ENCODE measurements at places on chromosomes 4 and X.

DNA sequence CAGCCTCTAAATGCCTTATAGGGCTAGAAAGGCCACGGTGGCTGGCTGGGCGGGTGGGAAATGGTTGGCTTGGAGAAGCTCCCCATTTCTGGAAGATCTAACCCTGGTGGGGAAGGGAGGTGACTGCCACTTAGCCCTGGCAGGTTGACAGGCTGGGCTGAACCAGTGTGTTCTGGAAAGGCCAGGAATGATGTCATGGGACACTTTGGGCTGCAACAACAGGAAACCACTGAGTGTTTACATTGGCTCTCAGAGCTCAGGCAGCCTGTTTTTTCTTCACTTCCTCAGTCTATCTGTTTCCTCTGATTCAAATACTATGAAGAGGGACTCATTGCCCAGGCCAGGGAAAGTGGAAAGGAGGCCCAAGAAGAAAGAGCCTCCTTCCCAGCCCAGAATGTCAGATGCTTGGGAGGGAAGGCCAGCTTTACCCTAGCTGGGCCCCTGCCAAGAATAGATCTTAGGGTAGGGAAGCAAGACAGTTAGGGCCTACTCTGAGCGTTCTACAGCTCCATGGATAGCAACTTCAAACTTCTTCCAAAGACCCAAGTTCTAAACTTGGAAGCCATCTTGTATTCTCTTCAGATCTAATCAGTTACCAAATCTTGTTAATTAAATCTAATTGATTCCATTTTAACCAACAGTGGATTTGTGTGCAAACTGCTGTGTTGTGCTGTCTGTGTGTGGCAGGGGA, 65.8 kb upstream of the MSN start:
- peak; percentile 69 for DNase-seq

DNA sequence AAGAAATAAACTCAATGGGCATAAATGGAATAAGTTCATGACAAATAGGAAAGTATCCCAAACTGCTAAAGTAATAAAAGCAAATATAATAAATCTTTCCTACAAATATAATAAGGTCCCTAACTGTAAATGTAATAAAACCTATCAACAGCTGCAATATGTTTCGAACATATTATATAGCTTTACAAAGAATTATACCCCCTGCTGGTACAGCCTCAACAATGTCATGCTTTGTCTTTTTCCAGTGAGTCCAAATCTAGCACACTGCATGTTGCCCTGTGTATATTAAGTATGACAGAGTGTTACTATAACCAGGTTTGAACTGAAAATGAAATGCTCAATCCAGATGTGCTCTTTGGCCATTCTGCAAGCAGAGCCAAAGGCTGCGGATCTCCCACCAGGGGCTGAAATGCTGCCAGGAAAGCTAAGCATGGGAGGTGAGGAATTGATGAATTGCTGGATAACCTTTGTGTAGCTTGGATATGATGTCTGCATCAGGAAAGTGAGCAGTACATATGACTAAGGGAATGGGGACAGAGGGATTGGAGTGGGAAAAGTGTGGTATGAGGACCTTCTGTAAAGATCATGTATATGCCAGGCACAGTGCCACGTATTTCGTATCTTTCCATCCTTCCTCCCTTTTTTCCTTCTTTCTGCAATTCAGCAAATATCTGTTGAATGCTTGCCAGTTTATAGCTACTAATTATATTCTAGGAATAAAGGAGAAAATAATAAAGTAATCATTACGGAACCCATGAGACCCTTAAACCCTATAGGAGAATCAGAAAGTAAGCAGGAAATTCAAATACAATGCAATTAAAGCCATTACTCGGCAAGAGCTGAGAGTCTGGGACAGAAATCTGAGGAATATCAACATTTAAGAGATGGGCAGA, 954.6 kb upstream of the LCORL start:
- DNase-seq = no peak

DNA sequence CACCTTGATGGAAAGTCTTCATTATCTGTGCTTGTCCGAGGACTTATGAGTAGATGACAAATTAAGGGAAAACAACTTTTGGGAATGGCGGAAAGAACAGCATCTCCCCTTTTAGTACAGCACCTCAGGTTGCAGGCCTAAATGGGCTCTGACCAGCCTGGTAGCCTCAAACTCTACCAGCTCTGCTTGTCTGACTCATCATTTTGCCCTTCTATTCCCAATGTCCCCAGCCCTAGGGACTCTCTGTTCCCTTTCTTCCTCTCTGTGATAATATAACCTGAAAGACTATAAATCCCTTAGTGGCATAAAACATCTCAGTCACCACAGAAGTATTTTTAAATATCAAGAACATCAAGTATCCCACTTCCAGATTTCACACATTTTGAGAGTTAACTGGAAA, 121.9 kb downstream of the THOC2 start:
- no peak for DNase-seq

DNA sequence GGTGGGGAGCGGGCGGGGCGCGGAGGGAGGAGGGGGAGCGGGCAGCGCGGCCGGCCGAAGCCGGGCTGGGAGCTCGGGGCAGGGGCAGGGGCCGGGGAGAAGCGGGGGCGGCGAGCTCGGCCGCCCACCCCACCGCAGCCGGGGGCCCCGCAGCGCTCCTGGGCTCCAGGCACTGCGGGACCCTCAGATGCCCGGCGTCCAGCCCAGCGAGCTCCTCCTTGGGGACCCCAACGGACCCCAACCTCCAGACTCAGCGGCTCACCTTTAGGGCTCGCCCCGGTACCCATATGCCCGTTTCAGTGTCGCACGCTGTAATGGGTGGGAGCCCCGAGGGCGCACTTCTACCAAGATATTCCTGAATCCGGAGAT, 357 bp upstream of the ADGRG2 start:
- no peak for DNase-seq

GRCh38 chr4:43867908-43868307, 580.7 kb downstream of the KCTD8 start:
- DNase-seq = no peak

DNA sequence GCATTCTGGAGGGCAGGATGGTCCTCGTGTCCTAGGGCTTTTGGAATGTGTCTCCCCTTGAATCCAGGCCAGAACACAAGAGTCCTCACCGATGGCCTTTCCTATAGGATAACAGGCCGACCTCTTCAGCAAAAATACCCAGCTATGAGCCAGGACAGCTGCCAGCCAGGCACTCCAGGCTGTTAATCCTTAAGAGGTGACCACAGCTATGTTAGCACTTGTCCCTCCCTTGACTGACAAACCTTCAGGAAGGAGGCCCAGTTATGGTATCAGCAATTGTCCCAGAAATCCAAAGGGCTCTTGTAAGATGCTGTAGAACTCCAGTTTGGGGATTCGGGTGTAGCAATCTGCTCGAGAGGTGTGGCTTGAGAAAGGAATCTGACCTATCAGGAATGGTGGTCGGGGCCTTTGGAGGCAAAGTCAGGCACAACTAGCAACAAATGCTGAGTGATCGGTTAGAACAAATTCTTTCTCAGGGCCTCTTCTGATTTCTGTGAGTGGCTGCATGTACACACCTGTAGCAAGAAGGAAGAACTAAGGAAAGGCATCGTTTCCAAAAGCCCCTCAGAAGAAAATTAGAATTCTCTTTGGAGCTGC, 54.6 kb downstream of the PTCHD1 start:
- DNase-seq = no peak

DNA sequence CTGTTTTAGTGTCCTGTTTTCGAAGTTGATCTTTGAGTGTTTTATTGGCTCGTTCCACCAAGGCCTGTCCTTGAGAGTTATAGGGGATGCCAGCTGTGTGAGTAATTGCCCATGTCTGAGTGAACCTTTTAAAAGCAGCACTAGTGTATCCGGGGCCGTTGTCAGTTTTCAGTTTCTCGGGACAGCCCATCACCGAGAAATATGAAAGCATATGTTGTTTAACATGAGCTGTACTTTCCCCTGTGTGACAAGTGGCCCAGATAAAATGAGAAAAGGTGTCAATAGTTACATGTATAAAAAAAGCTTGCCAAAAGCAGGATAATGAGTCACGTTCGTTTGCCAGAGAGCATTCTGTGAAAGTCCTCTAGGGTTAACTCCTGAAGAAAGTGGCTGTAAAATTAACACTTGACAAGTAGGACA, 48.6 kb upstream of the RASSF6 start:
- DNase-seq = no peak

DNA sequence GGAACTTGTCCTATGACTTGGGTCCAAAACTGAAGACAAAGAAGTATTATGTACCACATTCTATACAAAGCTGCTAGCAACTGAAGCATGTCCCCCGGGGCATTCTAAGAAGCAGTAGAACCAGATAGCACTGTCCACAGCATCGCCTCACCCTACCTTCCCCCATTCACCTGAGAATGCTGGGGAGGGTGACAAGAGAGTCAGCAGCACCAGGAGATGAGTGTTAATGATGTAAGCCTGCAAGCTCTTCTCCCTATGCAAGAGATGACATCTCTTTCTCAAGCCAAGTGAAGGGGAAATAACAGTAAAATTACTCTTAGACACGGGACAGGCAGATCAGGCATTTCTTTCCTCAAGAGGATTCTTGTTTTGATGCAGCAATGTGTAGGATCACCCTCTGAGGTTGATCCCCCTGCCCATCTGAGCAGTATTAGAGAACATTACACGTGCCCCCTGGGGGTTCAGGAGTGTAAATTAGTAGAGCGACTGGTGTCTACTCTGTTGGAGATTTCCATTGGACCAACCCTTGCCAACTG, 13.9 kb upstream of the TLR1 start:
- DNase-seq = no peak

DNA sequence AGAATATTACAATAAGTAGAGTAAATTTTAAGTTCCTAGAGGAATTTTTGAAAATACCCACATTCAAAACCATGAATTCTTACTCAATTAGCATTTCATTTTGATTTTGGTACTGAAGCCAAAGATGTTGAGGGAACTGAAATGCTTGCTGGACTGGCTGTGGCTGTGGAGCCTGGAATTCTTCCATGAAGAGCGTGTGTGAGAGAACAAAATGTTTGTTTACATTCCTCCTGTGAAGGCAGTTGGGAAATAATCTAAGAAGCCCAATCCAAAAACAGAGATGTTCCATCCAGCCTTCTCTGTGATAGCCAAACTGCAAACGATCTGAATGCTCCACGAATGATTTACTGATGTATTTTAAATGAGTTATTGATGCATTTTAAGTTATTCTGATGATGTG, 3.8 kb upstream of the ADH1B start:
- DNase-seq = peak; percentile 81

DNA sequence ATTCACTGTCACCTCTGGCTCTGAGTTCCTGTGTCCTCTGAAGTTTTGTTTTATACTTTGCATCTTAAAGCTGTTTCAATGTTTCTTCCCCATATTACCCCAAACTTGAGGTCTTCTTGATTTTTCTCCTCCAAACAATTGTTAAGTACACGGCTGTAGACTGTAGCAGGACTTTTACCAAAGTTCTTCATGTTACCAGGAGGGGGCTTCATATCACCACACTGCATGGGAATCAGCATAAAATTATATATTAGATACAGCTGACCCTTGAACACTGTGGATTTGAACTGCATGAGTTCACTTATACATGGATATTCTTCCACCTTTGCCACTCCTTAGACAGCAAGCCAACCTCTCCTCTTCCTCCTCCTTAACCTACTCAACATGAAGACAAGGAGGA, 56.6 kb downstream of the SPATA18 start:
- DNase-seq = no peak

DNA sequence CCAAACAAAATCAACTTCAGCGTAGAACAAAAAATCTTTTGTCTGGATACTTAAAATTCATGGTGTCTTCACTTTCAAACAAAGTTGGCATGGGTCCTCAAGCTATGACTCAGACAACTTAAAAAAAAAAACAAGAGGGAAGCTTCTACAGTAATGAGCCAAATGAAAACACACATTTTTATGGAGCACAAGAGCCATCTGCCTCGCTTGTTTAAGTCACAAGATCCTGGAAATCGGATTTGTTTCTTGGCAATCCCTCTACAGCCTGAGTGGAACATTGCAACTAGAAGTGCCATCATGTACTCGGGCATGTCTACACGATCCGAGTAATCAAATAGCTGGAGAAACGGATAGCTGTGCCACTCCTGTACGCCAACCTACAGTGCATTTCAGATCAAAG, 22.6 kb downstream of the LAMP2 start:
- peak; percentile 53 for DNase-seq

- peak; percentile 3 for DNase-seq
These were observed 221.2 kb downstream of the KLHL13 start for GRCh38 chrX:117895418-117895817.

GRCh38 chrX:25288676-25289075, 272.9 kb upstream of the ARX start:
- no peak for DNase-seq

DNA sequence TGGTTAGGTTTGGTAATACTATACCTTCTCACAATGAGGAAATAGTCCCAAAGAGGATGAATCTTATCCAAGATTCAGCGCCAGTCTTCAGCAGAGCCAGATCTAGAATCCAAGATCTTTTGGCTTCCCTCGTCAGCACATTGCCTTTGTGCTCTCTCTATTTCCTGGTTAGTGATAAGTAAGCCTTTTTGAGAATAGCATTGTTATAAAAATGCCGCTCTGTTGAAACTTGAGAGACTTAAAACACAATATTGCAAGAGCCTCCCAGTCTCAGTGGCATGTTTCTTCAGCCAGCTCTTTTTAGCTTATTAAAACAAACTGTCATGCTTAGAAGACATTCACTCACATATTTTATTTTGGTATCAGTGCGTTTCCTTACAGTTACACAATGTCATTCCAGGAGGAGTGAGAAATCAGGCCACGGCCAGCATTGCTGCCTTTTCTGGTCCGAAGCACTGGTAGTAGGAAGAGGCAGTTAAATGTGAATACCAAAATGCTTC, 141.4 kb downstream of the KLHL8 start:
- DNase-seq = no peak

DNA sequence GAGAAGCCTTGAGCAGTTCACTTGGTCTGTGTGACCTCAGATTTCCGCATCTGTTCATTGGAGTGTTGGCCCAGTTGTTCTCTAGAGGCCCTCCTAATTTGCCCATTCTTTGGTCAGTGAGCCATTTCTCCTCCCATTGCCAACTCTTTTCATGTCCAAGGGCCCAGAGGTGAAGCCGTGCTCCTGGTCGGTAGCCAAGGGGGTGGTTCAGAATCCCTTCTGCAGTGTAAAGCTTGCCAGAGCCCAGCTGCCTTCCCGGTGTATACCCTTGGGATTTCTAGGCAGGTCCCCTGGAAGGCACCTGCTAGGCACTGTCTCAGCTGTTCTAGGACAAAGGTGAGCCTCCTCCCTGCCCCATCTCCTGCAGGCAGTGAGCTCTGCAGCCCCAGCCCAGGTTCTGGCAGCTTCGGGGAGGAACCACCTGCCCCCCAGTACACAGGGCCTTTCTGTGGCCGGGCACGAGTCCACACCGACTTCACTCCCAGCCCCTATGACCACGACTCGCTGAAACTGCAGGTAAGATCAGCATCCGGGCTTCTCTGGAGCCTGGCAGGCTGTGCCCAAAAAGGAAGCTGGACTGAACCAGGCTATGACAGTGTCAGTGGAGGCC, 12.3 kb downstream of the SASH3 start:
- no peak for DNase-seq

All from astrocyte of the cerebellum (primary cell).